ENCODE measurements at places on chromosomes 3 and 15.

- no peak for DNase-seq
These were observed 83.1 kb upstream of the STAC start for GRCh38 chr3:36297195-36297594.

GRCh38 chr15:89088605-89089315, 504 bp downstream of the ABHD2 start:
- DNase-seq: no peak

- no peak for DNase-seq
These were observed 12.5 kb upstream of the GK5 start for GRCh38 chr3:142237891-142238290.

GRCh38 chr3:132550579-132551305, 46.3 kb upstream of the ACKR4 start:
- no peak for DNase-seq

- no peak for DNase-seq
These were observed 31.4 kb downstream of the DIPK2A start for GRCh38 chr3:144003051-144003450.

GRCh38 chr15:88231909-88232644, 24.5 kb downstream of the NTRK3 start:
- DNase-seq: no peak

DNA sequence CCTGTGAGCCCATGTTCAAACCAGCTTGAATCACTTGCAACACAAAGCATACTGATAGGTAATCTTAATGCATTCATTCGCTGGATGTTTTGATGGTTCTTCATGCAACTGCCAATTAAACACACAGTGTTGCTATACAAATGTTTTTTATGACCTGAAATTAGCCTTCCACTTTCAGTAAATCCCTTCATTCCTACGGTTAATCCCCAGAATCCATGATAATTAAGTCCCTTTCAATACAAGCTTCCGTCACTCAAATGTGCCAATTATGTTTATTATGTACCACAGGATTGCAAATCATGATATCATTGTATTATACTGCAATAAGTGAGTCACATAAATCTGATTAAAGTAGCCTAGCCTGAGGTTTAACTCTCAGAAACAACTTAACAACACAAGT, 14.5 kb upstream of the LYZL4 start:
- no peak for DNase-seq

- DNase-seq: no peak
These were observed 65.5 kb upstream of the FBN1 start for GRCh38 chr15:48710952-48711495.

DNA sequence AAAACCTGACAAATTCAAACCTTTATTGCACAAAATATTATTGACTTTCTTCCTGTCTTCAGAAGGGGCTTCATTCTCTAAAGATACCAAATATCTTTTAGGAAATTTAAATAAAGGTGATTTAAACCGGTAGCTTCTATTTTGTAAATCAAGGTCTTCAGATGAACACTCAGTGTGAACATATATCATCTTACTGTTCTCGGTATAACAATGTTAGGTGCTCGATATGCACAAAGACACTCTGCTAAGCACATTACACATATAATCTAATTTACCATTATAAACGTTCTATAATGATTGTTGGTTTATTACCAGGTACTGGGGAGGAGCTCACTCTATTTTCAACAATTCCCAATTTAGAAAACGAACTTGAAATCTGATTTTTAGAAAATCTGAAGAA, 225.4 kb upstream of the AZI2 start:
- DNase-seq: no peak

DNA sequence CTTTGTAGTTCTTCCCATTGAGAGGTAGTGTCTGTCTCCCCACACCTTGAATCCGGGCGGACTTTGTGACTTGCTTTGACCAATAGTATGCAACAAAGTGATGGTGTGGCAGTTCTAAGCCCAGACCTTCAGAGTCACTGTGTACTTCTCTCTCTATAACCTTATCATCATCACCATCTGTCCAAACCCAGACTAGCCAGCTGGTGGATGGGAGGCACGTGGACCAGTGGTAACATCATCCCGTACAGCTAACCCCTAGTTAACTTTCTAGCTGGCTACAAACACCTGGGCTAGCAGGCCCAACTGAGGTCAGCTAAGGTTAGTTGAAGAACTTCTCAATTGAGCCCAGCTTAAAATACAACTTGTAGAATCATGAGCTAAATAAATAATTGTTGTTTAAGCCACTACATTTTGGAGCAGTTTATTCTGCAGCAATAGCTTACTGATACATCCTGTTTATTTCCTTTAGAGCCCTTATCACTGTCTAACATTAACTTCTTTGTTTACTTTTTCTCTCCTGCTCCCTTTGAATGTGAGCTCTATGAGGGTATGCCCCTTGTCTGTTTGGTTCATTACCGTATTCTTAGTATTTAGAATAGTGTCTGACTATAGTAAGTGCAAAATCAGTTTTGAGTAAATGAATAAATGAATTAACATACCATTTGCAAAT, 11.5 kb upstream of the CCR9 start:
- no peak for DNase-seq

DNA sequence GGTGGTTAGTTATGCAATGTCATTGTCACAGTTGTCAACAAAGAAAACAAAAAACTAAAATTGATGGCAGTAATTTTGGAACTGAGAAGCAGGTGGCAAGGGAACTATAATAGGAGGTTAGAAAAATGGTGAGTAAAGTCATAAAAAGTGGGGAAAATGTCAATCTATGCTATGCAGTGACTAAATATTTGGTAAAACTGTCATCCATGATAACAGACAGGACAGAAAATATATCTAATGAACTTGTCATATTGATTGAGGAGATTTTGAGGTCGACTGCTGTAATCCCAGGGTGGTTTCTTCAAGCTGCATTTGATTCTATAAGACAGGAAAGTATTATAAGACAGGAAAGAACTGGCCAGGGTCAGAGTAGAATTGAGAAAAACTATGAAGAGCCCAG, 998.4 kb downstream of the IGSF11 start:
- no peak for DNase-seq

GRCh38 chr3:53495520-53496391, 1.3 kb downstream of the CACNA1D start:
- no peak for DNase-seq

- DNase-seq: no peak
These were observed 654 bp upstream of the C3orf38 start for GRCh38 chr3:88149101-88149508.

GRCh38 chr3:37968813-37969595, 21.6 kb upstream of the VILL start:
- DNase-seq: no peak
